ENCODE measurements at places on chromosomes 5 and 9. TPM values are rescaled to one million over a fixed set of nuclear protein-coding genes. Genes with fewer than 3 reads are reported as not detected.

Gene COX7C
- 395 TPM for total RNA-seq

Gene GLRA1
- not detected for total RNA-seq

DNA sequence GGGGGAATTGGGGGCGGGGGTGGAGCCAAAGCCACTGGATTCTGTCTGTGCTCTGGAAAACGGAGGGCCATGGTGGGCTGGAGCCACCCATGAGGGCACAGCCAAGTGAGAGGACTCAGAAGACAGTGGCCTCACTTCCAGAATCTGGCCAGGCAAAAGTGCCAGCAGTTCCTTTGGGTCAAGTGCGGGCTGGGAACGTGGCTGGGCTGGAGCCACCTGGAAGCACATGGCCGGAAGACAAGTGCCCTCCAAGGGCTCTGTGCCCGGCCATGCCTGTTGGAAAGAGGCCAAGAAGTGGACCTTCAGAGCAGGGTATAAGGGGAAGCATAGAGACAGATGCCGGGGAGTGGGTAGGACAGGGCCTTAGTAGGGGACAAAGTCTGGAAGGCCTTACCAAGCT lies 11.7 kb upstream of the SH3PXD2B start:
- H3K27ac ChIP-seq: no peak overlapping the region
- H3K4me1 ChIP-seq: peaks cover 4% of the 10 kb centered on the region

Gene SPINK5
- total RNA-seq: 3.2 TPM

Measured in upper lobe of right lung (tissue), 1 donor.